ENCODE measurements at places on chromosomes 13 and 19. TPM values are rescaled to one million over a fixed set of nuclear protein-coding genes. Genes with fewer than 3 reads are reported as not detected.
A peak's percentile ranks its signal among the peaks of the same experiment; 100 is the strongest.

GRCh38 chr13:80690208-80690607 is 349.3 kb upstream of the SPRY2 start:
- DNase-seq: no peak

DNA sequence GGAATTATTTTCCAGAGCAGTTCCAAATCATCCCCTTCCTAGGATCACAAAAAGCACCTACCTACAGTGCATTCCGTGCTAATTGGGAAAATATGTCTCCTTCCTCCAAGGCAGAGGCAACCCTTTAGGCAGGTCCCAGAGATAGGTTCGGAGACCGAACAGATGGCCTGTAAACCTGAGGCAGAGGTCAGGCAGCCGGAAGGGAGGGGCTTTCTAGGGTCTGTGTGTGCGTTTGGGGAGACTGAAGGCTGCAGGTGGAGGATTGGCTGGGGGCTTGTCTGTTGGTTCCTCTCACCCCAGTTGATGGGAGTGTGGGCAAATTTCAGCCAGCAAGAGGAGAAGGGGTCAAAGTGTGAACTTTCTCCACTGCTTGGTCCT is 7.1 kb downstream of the KCNN4 start:
- DNase-seq: no peak

The C5AR2 gene
- total RNA-seq: 1.8 TPM

GRCh38 chr19:3116621-3117020 is 19.2 kb upstream of the GNA15 start:
- DNase-seq: no peak

- DNase-seq: no peak
Measured at GRCh38 chr19:480016-480855, 16.1 kb upstream of the MADCAM1 start.

GRCh38 chr13:92317066-92317465 is 909.5 kb upstream of the GPC6 start:
- no peak for DNase-seq

DNA sequence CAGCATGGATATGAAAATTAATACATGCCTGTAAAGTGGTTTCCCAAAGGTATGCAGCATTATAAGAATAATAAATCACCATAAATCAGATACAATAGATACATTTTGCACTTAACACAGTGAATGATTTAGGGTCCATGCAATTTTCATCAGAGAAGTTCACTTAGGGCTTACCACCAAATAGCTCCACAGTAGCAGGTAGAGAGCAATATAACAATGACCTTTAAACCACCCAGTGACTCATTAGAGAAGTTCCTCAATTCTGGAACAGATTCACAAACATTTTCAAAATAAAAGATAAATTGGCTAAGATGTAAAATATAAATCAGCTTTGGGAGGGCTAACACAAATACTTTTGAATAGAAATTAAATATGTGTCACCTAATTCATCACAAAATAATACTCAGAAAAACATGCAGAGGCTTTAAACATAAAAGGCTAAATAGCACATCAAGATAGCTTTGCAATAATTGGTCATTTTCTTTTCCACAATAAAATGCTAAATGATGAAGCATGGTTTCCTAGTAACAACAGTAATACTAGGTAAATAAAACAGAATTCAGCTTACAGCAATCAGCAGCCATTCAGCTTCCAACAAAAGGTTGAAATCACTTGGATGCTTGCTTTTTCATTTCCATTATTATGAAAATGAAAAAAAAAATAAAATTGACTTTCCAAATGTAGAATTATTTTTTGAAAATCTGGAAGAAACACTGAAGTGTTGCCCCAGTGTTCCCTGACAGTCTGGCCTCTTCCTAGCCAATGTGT is 84.3 kb upstream of the NBEA start:
- no peak for DNase-seq

GRCh38 chr13:93173654-93174053 is 53.0 kb upstream of the GPC6 start:
- DNase-seq: no peak

- DNase-seq: peak; percentile 5
Measured at GRCh38 chr13:102878481-102878880, 32.6 kb downstream of the ERCC5 start.

The LIM2 gene
- total RNA-seq: not detected

The IGLON5 gene
- total RNA-seq: 15.3 TPM

DNA sequence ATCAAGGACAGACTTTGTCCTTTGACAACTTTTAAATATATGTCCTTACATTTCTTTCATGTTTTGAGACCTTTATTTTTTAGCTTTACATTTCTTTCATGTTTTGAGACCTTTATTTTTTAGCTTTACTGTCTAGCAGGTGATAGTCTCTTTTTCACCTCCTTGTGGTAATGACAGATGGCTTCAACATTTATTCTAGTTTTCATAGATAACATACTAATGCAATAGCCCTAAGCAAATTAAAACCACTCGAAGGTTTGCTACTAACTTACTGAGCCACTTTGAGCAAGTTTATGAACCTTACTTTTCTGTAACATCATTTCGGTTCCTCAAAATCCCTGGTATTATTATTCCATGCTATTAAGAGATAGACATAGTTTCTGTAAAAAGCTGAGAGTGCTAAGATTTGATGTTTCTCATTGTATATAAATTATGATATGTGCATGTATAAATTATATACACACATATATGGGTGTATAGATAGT is 4.5 kb downstream of the DACH1 start:
- DNase-seq: no peak

DNA sequence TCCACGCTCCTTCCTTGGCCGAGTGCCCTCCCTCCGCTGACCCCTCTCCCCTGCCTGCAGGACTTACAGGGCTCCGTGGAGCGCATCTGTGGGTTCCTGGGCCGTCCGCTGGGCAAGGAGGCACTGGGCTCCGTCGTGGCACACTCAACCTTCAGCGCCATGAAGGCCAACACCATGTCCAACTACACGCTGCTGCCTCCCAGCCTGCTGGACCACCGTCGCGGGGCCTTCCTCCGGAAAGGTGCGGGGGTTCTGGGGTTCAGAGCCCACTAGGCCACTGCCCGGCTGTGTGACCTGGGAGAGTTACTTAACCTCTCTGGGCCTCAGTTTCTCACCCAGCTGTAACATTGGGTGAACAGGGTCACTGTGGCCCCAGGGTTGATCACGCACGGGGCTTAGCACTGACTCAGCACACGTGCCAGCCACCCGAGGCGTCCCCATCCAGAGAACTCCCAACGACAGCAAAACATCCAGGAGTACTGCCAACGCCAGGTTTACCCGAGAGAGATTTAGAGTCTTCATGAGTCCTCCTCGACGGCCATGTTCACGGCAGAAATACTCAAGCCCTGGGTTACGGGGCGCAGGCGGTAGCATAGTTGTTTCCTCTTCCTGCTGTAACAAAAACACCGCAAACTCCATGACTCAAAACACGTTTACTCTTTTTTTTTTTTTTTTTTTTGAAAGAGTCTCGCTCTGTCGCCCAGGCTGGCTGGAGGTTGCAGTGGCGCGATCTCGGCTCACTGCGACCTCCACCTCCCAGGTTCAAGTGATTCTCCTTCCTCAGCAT is 9.7 kb upstream of the SPACA4 start:
- no peak for DNase-seq

DNA sequence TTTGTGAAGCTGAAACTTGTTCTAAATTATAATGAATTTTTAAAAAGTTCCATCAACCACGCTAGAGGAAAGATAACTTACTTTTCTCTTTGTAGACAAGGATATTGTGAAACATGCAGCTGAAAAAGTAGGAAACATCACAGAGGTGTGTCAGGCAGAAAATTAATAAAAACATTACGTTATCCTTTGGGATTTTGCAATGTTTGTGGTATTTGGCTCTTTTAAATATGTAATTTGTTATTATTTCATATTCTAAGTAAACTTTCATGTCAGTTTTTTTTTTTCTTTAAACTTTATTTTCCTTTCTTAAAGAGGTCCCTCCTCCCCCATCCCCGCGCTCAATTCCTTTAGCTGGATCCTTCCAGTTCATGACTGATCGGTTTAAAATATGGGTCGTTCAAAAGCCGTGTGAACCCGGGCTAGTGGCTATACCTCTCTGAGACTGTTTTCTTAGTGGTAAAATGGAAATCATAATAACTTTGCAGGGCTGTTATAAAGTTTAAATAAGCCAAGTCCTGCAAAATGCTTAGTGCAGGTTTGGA is 740 bp upstream of the CCDC61 start:
- DNase-seq: no peak

The STX10 gene
- total RNA-seq: 25.5 TPM

GRCh38 chr13:29859971-29860370 is 9.6 kb upstream of the UBL3 start:
- no peak for DNase-seq

The NDFIP2 gene
- 62.5 TPM for total RNA-seq

The THSD8 gene
- 8.7 TPM for total RNA-seq

GRCh38 chr19:41708481-41708880 is at the start of gene CEACAM5:
Gene CEACAM5, plus strand, starts transcription at chr19:41708626. Its CDS starts 106 bp downstream, at chr19:41708732.
- no peak for DNase-seq

The FUT2 gene
- not detected for total RNA-seq

The ZNF99 gene
- 0.50 TPM for total RNA-seq

DNA sequence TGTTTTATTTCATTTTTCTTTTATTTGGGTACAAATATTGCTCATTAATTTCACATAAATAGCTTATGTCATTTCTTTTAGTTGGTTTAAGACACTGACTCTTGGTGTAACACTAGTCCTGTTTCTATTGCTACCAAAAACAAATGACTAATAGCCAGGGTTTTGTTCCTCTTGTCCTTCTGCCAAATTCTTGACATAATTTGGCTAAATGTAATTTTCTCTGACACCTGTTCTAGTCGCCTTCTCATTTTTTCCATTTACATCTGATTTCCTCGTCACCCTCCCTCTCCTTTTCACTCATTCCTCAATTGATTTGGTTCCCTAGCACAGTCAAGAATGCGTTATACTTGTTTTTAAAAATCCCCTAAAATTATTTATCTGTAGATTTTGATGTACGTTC is 1718.7 kb downstream of the EFNB2 start:
- no peak for DNase-seq

The TGDS gene
- 17.1 TPM for total RNA-seq

GRCh38 chr19:49658139-49658517 is 7.5 kb downstream of the IRF3 start:
- DNase-seq: no peak

- DNase-seq: no peak
Measured at GRCh38 chr19:3411636-3412035, 45.3 kb downstream of the NFIC start.

- no peak for DNase-seq
Measured at GRCh38 chr13:51818276-51818675, 14.3 kb upstream of the DHRS12 start.

The IGFL4 gene
- total RNA-seq: 3.3 TPM

DNA sequence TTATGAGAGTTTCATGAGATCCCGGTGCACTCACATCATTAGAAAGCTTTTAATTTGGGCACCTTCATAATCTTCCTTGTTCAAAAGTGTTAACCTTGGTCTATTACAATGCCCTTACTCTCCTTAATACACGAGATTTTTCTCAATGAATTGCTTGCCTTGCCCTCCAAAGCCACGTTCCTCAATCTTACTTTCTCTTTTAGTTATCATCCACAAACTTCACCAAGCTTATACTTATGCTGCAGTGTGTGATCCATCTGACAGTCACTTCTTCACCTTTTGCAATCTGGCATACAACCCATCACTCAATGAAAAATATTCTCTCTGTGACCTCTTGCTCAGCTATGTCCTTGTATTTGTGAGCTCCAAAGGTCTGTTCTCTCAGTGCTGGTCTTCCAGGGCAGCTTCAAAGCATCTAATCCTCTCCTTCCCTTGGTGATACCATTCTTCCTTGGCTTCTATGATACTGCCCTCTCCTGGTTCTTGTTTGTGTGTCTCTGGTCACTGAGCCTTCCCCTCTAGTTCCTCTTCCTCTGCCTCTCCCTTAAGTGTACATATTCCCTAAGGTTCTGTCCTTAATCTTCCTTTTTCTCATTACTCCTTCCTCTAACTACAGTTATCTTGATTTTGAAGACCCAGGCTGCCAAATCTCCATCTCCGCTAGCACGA is 202.2 kb upstream of the STARD13 start:
- DNase-seq: no peak

The GIPR gene
- 0.55 TPM for total RNA-seq

DNA sequence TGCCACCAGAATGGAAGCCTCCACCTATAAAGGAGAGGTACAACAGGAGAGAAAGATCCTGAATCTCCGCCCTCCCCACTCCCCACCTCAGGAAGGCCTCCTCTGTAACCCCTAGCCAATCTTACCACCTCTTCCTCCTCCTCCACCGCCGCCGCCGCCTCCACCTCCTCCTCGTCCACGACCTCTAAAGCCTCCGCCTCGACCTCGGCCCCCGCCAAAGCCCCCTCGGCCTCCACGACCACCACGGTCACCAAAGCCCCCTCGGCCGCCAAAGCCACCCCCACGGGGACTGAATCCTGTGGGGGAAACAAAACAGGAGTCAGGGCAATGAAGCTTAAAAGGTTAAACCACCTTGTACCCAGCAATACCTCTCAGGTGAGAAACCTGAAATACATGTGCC is 5.7 kb downstream of the FBL start:
- DNase-seq: no peak

GRCh38 chr13:33154911-33155310 is 130.6 kb downstream of the STARD13 start:
- DNase-seq: no peak

GRCh38 chr19:33187183-33187540 is 7.0 kb upstream of the LRP3 start:
- no peak for DNase-seq

The ZNF681 gene
- 5.5 TPM for total RNA-seq

The ITM2B gene
- total RNA-seq: 469 TPM

DNA sequence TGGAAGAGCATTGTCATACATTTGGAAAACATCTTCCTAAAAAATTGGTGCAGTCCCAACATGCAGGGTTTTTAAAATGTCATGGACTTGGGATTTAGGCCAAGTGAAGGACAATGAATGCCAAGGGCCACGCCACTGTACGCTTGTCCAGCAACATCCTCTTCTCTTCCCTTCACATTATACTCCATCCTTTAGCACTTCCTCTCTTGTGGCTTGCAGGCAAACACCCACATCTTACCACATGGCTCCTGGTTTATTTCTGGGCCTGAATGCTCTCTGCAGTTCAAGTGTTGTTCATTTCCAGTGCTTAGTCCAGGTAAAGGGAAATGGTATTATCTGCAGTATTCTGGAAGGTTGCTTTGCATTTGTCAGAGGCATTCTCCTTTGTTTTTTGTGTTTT is 45.0 kb downstream of the CBY2 start:
- no peak for DNase-seq

DNA sequence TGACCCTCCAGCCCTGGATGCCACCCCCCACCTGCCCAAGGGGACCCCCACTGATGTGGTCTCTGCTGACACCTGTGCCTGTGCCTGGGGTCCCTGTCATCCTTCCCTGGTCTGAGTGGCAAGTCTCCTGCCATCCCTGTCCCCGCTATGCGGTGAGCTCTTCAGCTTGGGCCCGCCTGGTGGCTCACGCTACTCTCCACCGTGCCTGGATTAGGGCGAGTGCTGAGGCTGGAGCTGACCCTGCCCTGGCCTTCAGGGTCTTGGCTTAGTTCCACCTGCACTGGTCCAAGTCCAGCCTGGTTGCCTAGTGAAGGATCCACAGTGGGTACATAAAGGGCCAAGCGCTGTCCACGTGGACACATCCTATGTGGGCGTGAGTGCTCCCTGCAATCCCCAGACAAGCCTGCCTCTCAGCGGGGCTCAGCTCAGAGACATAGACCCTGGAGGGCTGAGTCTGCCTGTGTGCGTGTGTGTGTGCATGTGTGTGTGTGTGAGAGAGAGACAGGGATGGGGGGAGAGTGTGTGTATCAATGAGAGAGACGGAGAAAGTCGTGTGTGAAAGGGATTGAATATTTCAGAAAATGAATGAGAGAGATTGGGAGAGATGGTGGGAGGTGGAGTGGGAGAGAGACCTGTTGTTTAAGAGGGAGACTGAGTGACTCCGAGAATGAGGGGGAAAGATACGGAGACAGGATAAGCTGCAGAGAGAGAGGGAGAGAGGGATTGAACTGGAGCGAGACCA is 22.1 kb downstream of the WTIP start:
- no peak for DNase-seq

- DNase-seq: no peak
Measured at GRCh38 chr13:74048756-74049155, 85.4 kb downstream of the KLF12 start.

Data from spinal cord (tissue), 10 donors.